ENCODE measurements at places on chromosomes 7 and 10.
A peak's percentile ranks its signal among the peaks of the same experiment; 100 is the strongest.

GRCh38 chr7:98105942-98106544 lies 619 bp upstream of the LMTK2 start:
- DNase-seq, result no peak

DNA sequence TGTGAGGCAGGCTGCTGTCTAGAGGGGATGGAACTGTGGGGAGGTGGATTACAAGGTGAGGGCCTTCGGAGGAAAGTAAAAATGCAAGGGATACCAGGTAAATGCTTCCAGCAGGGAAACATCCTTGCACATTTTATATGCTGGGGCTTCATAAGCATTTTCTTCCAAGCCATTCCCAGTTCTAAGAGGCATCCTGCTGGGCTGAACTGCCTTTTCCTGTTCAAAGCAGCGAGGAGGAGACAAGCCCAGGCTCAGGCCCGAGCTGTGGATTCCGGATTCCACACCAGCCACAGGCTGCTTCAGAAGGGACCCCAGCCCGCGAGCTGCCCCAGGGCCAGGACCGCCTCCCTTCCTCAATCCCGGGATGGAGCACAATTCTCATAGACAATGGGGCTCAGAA lies 249.7 kb downstream of the TNS3 start:
- no peak for DNase-seq

- DNase-seq, result no peak
Observed at GRCh38 chr10:92822964-92823363, 25.4 kb upstream of the EXOC6 start.

DNA sequence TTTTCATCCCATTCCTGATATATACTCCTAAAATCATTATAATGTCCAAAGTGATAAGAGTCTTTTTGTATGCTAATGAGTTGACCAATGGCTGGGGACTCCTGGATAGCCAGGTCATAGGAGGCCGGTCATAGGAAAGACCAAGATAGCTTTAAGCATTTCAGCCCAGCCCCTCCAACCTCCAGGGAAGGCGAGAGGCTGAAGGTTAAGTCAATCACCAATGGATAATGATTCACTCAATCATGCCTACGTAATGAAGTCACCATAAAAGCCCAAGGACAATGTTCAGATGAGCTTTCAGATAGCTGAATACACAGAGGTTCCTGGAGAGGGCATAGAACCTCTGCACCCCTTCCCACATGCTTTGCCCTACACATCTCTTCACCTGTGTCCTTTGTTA lies 75.7 kb downstream of the VWDE start:
- no peak for DNase-seq

DNA sequence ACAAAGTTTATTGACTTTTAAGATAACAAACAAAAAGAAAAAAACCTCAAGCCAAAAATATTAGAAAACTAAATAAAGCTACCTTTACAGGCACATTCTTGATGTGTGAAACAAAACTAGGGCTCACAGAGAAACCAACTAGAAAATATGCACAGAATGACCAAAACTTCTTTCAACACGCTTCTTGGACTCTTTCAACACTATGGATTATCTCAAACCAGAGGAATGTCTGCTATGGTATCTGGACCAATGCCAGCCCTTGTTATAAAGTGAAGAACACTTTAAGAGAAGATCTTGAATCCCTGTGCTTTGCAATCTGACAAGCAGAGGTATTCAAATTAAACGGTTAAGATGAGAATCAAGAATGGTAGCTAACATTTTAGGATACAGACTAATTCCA lies 76.6 kb downstream of the DNAJC1 start:
- DNase-seq, result no peak

DNA sequence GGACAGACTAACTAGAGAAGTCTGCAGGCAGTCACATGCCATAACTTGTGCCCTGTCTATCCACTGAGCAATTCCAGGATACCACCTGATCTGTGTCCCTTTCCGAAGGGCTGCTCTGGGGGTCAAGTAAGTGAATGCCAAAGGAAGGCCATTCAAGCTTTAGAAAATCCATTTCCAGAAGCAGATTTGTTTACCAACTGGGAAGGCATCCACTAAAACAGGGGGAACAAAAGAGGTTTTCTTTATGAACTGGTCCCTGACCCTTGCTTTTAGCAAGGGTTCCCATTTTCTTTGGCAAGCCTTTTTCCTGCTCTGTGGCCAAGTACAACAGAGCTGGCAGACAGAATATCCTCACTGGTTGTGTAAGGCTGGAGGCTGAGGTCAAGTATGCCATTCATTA lies 36.5 kb downstream of the ITPRID1 start:
- no peak for DNase-seq

- DNase-seq, result no peak
Observed at GRCh38 chr10:68121852-68122251, 12.6 kb downstream of the MYPN start.

DNA sequence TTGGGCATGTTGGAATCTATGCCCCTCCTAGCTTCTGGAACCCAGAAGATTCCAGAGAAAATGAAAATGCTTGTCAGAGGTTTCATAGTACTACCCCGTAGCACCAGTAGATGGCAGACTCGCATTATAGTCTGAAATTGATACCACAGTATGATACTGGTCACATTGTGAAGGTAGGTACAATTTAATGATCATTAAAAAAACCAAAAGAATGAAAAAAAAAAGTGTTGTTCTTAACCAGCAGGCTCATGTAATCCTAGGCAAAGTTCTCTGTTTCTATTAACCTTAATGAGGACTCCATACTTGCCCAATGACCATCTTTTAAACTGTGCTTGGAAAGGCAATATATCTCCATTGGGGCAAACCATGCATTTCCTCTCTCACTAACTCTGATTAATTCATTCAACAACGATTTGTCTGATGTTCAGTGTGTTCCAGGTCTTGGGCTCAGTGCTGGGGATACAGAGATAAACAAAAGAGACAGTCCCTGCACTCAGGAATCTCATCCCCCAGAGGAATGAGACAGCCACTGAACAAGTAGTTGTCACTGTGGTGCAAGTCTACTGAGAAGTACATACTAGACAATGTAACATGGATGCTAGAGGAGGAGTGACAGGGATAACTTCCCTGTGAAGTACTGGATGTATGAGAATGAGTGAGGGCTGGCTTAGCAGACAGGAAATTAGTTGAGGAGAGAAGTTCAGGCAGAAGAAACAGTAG lies 223.5 kb upstream of the PHYHIPL start:
- DNase-seq, result peak; percentile 2

DNA sequence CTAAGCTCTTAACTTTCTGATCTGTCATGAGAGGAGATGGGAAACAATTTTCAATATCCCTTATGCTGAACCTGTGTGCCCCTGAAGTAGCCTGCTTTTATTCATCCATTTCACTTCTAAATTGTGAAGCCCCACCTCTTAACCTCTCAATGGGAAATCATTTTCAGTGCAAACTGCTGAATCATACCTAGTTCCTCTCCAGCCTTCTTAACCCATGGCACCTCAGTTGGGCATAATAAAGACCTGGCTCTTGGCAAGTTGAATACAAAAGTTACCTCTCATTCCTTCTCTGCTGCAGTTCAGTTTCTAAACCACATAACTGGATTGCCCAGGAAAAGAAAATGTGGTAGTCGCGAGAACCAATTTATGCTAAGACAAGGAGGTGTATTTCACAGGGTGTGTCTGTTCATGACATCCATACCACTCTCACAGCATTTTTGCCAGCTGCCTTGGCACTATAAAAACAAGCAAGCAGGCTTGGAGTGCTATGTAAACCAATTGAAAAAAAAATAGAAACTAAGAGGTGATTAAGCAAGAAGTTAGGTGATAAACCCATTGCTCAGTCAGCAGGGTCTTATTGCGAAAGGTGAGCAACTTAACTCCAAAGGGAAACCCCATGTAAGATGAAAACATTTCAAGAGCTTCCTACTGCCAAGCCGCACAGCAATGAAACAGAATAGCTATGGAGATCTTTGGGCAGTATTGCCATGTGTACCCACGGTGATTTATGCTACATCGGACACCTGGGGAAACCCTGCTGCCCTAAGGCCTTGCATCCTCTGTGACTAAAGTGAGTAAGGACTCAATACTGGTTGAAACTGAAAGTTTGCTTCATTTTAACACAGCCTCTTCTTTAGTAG lies 57.0 kb upstream of the DKK1 start:
- no peak for DNase-seq

- no peak for DNase-seq
Observed at GRCh38 chr10:110764378-110764777, 107.3 kb upstream of the PDCD4 start.

DNA sequence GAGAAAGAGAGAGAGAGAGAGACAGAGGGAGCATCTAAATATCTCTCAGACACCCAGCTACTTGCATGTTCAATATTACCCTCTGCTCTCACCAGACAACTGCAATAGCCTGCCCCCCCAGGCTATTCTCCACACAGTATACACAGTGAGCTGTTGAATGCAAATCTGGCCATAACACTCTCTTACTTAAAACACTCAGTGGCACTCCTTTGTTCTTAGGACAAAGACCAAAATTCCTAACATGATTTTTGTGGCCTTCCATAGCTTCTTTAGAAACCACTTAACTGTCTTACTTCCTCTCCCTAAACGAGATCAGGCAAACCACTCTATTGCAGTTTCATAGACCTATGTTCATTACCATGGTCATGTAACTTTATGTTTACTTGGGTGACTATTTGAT lies 903.6 kb upstream of the AUTS2 start:
- DNase-seq, result no peak

GRCh38 chr10:113644185-113645120 lies 19.4 kb downstream of the NRAP start:
- DNase-seq, result no peak

GRCh38 chr10:96374639-96374984 lies 15.8 kb upstream of the OPALIN start:
- DNase-seq, result no peak

- peak; percentile 52 for DNase-seq
Observed at GRCh38 chr7:150406312-150406566, 27.1 kb downstream of the ZNF775 start.

DNA sequence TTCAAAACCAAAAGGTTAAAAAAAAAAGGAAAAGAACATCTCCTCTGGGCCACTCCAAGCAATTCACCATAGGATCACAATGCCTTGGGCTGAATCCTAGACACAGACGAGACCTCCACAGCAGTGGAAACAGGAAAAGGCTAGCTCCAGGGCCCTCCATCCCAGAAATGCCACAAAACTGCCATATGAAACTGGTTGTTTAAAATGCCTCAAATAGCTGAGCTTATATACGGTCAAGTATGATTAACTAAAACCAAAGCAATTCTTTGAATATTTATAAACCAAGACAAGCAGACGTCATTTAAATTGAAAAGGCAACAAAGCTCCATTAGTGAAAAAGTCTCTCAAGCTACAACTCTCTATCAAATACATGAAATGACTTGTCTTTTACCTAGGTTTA lies 63.1 kb downstream of the DOCK4 start:
- no peak for DNase-seq
